Stimulated activated CD4-positive, alpha-beta T cell treated with anti-CD3 and anti-CD28 coated beads, Interleukin-1b, Interleukin-23, amount 100 ng/mL, for 1 hour (primary cell): ENCODE measurements at places on chromosomes 5 and 9.

GRCh38 chr9:92666236-92666635, 3.7 kb downstream of the IPPK start:
- no peak for DNase-seq

DNA sequence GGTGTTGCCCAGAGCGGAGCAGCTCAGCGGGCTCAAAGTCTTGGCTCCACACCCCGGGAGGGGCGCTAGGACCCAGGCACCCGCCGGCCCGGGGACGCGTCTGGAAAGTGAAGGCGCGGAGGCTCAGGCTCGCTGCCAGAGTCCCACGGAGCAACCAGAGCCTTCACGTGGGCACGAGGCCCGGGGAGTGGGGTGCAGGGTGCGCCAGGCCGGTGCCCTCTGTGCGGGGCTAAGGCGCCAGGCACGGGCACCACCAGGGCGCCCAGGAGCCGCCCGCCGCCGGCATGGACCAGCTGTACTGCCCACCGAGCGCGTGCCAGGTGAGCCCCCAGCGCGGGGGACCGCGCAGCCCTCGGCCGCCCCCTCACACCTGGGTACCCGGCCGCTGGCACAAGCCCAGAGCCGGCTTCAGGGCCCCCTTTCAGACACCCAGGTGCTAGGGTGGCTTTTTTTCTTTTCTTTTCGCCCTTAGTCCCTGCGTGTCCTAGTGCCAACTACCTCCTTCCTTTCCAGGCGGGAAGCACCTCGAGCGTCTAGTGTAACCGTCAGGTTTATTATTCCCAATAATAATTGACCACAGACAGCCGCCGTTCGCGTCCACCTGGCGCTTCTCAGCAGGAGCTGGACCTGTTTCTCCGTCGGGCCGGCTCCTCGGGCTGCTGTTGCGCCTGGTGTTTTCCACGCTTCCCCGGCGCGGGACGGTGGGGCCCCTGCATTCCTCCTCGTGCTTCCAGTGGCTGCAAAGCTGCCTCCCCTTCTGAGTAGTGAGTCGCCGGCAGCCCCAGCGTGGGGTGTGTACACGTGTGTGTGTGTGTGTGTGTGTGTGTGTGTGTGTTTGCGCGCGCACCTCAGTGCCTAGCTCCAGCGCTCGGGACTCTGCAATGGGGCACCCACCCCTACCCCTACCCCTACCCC, 30.1 kb upstream of the PDE8B start:
- DNase-seq, result no peak

DNA sequence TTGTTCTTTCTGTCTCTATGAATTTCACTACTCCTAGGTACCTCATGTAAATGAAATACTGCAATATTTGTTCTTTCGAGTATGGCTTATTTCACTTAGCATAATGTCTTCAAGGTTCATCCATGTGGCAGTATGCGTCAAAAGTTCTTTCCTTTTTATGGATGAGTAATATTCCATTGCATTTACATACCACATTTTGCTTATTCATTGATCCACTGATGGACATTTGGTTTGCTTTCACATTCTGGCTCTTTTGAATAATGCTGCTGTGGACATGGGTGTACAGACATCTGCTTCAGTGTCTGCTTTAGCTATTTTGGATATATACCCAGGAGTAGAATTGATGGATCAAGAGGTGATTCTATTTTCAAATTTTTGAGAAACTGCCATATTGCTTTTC, 144.2 kb upstream of the PAPPA start:
- DNase-seq, result no peak

- DNase-seq, result no peak
Measured at GRCh38 chr5:133386662-133387061, 225.7 kb downstream of the FSTL4 start.

GRCh38 chr5:3878267-3878666, 282.6 kb downstream of the IRX1 start:
- DNase-seq, result no peak

DNA sequence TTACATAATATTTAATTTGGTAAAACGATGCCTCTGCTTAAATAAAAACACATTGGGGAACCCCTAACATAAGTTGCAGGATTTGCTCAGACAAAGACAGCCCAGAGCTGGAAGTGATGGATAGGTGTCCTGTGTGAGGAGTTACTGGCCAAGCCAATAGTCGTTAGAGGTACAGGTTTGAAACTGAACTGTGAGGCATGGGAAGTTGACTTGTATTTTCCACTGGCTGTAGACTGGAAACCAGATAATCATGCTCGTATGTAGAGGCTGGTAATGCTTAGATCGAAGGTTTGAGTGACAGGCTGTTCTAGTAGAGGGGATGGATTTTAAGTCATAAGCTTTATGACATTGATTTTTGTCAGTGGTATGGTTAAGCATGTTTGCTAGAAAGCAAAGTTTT, 24.8 kb downstream of the TEK start:
- no peak for DNase-seq

DNA sequence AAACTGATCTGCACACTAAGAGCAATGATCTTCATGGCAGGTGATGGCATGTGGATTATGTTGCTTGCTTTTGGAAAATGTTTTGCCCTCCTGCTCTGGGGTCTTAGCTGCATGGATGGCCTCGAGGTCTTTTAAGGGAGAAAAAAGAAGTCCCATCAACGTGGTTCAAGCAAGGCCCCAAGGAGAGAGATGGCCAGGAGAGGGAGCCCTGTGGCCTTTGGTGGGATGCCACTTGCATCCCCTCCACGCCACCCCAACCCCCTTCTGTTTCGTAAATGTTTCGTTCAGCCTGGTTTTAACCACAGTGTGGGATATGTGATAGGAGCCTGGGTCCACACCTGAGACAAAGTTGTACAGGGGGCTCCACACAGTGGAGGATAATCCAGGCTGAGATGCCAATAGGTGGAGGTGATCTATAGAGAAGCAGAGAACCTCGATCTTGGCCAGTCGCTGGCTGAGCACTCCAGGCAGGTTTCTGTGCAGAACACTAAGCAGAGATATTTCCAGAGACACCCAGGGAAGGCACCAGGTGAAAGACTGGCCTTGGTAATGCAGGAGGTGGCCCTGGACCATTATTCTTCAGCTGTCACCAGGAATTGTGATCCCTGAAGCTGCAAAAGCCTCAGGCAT, 25.8 kb upstream of the FRRS1L start:
- DNase-seq, result no peak

GRCh38 chr5:180455872-180456271, 38.3 kb upstream of the CNOT6 start:
- no peak for DNase-seq

DNA sequence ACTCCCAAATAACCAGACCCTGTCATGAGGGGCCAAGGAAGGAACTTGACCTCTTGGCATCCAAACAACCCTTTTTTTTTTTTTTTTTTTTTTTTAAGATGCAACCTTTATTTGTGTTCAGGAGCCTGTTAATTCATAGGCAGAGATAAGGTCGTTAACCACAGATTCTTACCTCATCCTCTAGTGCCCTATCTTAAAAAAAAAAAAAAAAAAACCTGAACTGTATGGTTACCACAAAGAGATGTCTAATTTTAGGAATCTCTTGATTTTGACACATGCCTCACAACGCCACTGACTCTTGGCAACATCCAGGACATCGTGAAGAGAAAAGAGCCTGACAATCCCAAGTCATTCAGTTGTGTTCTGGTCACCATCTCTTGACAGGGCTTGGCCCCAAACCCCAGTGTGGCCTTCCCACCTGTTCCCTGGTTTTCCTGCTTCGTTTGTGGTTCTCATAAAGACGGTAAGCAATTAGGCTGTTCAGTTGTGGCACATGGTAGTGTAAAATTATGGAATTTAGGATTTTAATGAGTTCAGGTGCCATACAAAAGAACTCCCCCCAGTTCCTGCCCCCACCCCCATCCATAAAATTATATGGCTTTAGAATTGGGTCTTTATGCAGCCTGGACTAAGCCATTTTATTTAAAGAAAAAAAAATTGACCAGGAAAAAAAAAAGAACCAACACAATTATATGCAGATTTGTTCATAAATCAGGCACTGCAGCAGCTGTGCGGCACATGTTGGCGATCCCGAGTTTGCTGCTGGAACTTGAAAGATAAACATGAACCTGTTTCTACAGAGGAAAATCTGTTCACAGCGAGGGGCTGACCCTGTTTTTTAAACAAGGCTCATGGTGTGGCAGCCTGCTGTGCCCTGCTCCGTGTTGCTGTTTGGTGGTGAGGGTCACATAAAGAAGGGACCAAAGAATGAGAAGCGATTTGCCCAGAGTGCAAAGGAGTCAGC, 267.8 kb upstream of the CLINT1 start:
- no peak for DNase-seq

DNA sequence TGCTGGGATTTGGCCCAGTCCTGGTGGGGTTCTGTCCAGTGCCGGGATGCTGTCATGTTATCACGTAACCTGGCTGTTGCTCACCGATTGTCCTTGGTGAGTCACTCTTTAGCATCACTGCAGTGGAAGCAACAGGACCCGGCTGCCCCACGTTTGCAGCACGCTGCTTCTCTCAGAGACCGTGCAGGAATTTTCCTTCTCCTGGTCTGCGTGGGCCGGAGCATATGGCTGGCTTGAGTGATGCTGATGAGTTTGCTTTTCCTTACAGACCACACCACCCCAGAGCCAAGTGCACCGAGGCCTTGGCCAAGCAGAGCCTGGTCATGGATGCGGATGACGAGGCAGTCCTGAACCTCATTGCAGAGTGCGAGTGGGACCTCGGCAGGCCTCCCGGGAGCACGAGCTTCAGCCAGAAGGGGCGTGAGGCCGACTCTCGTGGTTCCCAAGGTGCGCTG, 21.4 kb downstream of the CEP72 start:
- no peak for DNase-seq
